ENCODE measurements at places on chromosomes 4 and X. TPM values are rescaled to one million over a fixed set of nuclear protein-coding genes. Genes with fewer than 3 reads are reported as not detected.

DNA sequence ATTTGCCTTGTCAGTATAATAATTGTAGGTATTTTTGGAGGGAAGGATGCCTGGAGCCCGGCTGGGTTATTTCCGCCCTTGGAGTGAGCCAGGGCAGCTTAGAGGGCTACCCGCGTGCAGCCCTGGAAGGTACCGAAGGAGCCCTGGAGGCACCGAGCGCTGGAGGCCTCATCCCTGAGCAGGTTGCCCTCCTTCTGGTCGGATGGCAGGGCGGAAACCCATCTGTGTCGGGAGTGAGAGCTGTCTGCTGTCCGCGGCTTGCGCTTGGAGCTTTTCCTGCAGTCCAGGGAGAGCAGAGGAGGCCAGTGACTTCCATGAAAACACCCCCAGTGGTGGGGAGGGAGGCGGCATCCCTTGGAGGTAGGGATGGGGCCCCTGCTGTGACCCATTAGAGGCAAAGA is 122.1 kb downstream of the TBL1X start:
- no peak overlapping the region for H3K4me3 ChIP-seq
- no peaks in the 10 kb centered on the region for H3K36me3 ChIP-seq
- H3K4me1 ChIP-seq = no peaks in the 10 kb centered on the region
- H3K27me3 ChIP-seq = no peaks in the 10 kb centered on the region
- H3K27ac ChIP-seq = no peak overlapping the region

DNA sequence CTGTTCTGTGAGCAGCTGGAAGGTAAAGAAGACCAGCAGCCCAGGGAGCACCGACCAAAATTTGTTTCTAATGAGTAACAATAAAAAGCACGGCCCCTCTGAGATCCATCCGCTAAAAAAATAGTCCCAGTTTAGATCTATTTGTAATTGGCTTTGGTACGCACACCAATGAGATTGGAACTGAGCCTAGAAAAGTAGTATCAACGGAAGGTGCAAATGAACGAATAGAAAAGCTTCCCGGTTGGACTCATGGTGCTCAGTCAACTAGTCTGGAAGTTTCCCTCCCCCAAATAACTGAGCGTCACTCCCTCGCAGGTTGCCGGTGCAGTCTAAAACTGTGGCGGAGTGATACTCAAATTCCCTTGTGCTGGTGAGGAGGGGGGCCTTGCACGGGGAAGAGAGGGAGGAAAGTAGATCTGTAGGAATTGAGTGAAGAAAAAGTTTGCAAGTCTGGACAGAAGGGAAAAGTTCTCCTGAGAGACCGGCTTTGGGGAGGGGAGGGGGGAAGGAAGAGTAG is at the start of gene COL4A5:
TSS of gene COL4A5 (plus strand) at position 413 of the 517 bp plus-strand sequence. CDS start 288 bp downstream, outside the sequence.
- peak; percentile 50 for DNase-seq
- peak within 1 kb of the TSS; percentile 43 for H3K4me3 ChIP-seq
- peaks cover 49% of the 10 kb centered on the region for H3K27me3 ChIP-seq
- no peaks in the 10 kb centered on the region for H3K4me1 ChIP-seq

DNA sequence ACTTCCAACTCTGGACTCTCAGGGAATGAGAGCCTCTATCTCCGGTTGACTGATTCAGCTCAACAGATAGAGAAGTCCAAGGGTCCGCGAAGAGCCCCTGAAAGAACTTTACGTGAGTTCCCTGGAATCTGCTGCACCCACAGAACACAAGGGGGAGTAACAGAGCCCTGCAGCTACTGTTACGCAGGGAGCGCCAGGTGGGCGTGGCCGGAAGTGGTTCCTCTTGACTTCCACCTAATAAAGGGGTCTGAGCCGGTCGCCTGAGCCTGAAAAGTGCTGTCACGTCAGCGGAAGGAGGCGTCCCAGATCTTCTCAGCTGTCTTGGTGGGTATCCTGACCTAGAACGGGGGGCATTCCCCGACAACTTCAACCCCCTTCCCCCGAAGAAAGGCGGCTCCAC is at the start of gene MAGEB6:
TSS of gene MAGEB6 (plus strand) at position 237 of the 400 bp plus-strand sequence. CDS start 1,407 bp downstream, outside the sequence.
- H3K4me1 ChIP-seq = no peaks in the 10 kb centered on the region
- no peak within 1 kb of the TSS for H3K27ac ChIP-seq
- H3K27me3 ChIP-seq = no peaks in the 10 kb centered on the region
- no peak for DNase-seq
- no peaks in the 10 kb centered on the region for H3K36me3 ChIP-seq

GRCh38 chr4:27702730-27703431 is 842.2 kb downstream of the STIM2 start:
- H3K27ac ChIP-seq = no peak overlapping the region
- DNase-seq = no peak
- no peaks in the 10 kb centered on the region for H3K4me1 ChIP-seq
- H3K36me3 ChIP-seq = no peaks in the 10 kb centered on the region

DNA sequence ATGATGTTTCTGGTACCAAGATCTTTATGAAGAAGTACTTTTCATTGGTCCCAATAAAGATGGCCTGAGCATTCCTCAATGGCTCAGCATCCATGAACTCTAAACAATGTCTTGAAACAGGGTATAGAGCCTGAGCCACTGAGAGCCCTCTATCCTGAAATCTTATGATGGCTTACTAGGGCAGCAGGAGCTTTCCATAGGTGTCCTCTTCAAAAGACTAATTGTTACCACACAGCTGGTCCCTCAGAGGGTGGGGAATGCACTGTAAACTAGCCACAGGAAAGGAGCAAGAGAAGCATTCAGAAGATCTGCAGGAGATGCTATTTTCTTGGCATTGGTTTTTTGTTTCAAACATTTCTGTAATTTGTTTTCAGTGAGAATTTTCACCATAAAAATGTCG is 5.6 kb upstream of the BANK1 start:
- no peaks in the 10 kb centered on the region for H3K36me3 ChIP-seq
- DNase-seq = no peak
- no peak overlapping the region for H3K4me3 ChIP-seq
- H3K27me3 ChIP-seq = no peaks in the 10 kb centered on the region
- H3K4me1 ChIP-seq = no peaks in the 10 kb centered on the region
- no peak overlapping the region for H3K27ac ChIP-seq

EOLA2 gene
- total RNA-seq = 32.2 TPM

CT45A10 gene
- total RNA-seq = not detected
